ENCODE measurements at places on chromosomes 13 and 19.

GRCh38 chr19:36257520-36257876, 42.6 kb downstream of the ZNF146 start:
- DNase-seq = no peak

- no peak for DNase-seq
These were observed 223.1 kb upstream of the GPC6 start for GRCh38 chr13:93003531-93003930.

DNA sequence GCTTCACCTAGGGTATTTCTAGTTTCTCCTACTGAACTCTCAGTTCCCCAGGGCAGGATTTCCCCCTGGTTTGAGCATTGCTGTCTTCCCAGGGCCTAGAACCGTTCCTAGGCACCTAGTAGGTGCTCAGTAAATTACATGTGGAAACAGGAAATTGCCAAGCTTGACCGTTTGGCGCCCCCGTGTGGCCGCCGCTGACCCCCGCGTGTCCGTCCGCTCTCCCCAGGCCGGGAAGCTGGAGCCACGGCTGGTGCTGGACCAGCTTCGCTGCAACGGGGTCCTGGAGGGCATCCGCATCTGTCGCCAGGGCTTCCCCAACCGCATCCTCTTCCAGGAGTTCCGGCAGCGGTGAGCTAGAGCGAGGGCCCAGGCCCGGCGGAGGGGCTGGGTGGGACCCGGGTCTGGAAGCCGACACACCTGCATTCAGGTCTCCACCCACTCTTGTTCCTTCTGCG, 55.5 kb downstream of the MYH14 start:
- no peak for DNase-seq

- DNase-seq = peak; percentile 30
These were observed 67.4 kb downstream of the STK24 start for GRCh38 chr13:98509271-98510155.

DNA sequence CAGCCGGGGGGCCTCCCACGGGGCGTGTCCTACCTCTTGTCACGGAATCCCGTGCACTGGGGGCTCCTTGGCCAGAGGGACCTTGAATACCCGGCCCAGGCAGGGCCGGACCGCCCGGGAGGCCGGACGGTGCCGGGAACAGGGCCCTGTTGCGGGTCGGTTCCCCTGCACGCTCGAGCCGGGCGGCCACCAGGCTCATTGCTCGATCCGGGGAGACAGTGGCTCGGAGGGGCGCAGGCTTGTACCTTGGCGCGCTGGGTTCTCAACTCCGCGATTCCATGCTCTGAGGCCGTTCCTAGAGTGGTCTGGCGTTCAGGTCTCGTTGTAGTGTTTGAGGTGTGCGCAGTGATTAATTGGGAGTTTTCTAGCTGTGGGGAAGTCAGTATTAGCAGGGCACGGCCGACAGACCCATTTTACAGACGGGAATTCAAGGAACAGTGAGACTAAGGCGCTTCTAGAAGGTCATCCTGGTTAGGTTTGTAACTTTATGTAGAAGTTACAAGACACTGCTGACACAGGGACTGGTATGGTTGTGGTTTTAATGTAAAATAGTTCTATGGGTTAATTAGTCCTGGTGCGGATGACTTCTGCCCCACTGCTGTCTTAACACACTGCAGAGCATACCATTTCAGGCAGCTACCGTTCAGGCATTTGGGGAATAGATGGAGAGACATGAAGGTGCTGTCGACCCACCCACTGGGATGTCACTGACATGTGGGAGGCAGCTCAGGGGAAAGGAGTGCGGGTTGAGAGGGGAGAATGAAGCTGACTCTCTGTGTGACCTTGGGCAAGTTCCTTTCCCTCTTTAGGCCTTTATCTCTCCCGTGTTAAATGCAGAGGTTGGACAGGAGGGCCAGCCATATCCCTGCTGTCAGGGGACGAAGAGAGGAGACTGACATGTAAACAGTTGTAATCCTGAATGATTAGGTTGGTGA, 592 bp downstream of the CLPTM1 start:
- DNase-seq = no peak

GRCh38 chr13:106507560-106508274, 27.7 kb downstream of the EFNB2 start:
- peak; percentile 1 for DNase-seq

GRCh38 chr13:26604784-26605545, 47.5 kb downstream of the WASF3 start:
- DNase-seq = no peak

- DNase-seq = no peak
These were observed 16.6 kb upstream of the TRIM13 start for GRCh38 chr13:49980266-49980665.

DNA sequence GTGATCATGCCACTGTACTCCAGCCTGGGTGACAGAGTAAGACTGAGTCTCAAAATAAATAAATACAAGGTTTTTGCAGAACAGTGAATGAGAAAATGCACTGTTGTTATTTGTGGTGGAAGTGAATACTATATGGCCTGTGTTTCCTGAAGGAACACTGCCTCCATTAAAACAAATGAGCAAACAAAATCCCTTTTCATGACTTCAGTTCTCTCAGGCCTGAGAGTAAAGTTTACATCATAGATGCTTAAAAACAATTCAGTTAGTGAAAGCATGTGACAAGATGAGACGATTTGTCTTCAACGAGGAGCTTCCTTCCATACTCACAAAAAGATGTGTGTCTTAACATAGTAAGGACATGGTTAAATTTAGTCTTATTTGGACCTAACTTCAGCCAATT, 14.4 kb downstream of the SPINT2 start:
- no peak for DNase-seq

- DNase-seq = no peak
These were observed 17.6 kb downstream of the PBX4 start for GRCh38 chr19:19600793-19601330.

DNA sequence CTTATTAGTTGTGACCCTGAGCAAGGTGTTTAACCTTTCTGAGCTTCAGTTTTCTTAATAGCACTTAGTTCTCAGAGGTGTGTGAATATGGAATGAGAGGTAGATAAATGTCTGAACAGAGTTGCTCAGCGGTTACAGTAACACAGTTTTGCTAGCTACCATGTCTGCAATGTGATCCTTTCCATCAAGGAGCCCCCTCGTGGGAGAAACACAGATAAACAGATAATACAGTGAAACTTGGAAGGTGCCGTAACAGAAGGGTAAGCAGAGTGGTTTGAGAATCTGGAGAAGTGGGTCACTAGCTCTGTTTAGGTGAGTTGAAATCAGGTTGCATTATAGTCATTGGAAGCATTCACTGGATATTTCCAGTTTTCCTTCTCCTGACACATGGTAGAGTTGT, 38.9 kb downstream of the IRS2 start:
- DNase-seq = no peak

DNA sequence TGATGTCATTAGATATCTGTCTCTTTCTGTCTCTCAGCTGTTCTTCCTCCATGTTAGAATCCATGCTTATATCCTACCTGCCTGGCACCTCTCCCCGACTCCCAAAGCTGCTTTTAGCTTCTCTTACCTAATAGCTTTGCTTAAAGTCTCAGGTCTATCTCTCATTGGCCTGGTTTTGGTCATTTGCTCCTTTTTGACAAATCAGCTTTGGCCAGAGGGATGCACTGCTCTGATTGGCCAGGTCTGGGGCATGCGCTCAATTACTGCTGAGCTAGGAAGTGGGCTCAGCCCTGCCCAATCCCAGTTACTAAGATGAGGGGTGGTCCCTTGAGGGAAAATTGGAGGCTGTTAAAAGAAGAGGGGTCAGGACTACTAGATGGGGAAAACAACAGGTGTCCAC, 11.5 kb upstream of the CLASRP start:
- DNase-seq = no peak

DNA sequence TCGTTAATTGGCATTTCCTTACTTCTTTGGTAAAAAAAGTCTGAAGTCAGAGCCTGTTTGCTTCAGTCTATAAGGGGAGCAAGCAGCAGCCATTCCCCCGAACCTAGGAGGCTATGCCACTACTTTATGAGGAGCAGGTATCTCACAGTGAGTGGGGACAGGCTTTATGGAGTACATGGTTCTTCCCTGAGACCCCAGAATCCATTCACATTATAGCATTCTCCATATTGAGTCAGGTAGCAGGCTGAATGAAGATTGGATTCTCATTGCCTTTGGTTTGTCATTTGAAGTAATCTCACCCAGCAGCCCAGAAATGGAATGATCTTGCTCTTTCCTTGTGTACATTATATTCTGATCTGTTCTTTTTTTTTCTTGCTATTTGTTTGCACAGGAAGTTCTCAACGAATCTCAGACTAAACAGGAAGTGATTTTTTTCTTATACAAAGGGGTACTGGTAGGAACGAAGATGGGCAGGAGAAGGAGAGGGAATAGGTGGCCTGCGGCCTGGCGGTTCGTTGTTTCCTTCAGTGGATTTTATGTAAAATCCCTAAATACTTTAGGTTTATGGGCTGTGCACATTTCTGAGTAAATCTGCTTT, 74.4 kb downstream of the ARHGAP35 start:
- DNase-seq = no peak

DNA sequence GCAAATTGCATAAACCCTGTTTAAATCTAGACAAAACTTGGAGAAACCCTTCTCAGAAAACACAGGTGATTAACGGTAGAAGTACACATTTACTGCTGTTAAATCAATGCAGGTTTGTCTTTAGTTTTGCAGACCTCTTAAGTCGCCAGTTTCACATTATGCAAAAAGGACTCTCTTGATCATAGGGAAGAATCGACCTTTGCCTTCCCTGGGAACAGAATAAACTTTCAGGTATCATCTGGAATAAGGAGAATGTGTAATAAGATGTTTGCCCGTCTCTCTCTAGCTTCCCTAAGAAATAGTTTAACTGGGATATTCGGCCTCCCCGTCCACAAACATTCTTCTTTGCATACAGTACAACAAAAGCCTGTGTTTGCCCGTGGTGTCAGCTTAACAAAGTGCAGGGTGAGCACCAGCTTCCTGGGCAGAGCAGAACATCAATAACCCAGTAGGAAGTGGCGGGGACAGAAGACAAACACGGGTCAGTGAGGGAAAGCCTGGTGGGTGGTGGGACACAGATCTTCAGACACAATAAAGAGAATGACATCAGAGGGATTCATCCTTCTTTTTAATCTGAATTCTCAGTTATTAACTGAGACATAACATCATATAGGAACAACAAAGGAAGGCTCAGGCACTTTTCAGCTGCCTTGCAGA, 1077.7 kb upstream of the SLC10A2 start:
- no peak for DNase-seq

DNA sequence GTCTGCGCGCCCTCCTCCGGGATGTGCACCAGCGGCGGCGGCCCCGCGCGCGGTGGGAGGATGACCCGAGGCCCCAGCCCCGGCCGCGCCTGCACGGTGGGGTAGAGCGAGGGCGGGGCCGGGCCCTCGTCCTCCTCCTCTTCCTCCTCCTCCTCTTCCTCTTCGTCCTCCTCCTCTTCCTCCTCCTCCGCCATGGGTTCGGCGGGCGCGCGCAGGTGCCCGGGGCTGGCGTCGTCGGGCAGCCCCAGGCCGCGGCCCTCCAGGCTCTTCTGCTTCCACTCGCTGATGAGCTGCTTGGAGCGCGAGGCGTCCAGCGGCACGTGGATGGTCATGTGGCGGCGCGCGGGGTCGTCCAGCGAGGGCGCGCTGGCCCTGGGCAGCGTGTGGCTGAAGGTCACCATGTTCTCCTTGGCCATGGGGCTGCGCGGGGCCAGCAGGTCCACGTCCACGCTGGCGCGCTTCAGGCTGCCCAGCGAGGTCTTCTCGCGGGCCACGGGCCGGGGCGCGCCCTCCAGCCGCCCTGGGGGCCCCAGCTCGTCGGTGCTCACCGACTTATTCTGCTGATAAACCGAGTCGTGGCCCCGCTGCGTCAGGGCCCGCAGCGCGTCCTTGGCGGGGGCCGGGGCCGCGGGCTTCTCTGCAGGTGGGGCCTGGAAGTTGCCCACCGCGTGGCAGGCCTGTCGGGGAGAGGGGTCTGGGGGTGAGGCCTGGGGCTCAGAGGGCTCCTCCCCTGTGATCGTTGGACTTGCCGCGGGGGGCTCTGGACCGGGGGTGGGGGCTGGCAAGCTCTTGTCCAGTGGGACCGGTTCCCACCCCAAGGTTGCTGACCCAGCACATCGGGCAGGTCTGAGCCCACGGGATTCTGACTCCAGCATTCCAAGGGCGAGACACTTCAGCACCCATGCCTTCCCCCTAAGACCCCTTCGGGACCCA, 8.3 kb downstream of the PLPPR3 start:
- DNase-seq = no peak

DNA sequence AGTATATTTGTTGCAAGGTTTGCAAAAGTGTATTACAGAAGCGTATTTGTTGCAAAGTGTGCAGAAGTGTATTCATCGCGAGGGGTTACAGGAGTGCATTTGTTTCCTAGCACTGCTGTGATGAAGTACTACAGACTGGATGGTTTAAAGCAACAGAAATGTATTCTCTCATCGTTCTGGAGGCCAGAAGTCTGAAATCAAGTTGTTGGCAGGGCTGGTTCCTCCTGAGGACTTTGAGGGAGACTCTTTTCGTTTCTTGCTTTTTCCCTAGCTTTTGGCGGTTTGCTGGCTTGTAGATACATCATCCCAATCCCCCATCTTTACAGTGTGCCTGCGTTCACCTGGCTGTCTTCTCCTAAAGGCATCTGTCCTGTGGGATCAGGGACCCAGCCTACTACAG, 127.9 kb upstream of the USP29 start:
- DNase-seq = no peak

- DNase-seq = no peak
These were observed 4.3 kb upstream of the SIX5 start for GRCh38 chr19:45773384-45773783.

- no peak for DNase-seq
These were observed 1203.3 kb downstream of the UQCRFS1 start for GRCh38 chr19:28009696-28010095.

DNA sequence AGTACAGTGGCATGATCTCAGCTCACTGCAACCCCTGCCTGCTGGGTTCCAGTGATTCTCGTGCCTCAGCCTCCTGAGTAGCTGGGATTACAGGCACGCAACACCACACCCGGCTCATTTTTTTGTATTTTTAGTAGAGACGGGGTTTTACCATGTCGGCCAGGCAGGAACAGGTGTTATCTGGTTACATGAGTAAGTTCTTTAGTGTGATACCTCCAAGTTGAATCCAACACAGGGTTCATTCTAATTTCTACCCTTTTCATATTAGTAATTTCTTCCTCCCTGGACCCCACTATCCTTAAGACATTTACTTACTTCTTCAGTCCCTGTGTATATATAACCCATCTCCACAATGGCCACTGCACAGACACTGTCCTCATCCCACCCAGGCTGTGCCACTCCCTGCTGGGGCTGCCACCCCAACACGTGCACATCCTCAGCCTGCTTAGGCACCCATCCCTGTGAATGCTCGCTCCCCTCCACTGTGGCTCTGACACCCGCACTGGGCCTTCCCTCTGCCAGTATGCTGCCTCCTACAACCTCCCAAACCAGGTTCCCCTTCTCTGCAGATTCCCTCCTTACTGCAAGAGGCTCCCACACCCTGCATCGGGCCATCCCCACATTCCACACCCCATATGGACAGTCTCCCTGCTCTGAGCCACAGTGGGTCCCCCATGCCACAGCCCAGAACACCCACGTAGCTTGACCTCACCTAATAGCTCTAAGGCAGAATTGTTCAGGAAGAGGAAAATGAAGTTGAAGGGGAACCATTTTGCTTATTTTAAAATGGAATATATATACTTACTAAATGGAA, 147.1 kb downstream of the TBC1D4 start:
- no peak for DNase-seq
